Sigmoid colon (tissue), 7 donors: ENCODE measurements at places on chromosomes 1 and 21. TPM values are rescaled to one million over a fixed set of nuclear protein-coding genes. Genes with fewer than 3 reads are reported as not detected.

SLC2A5 gene
- total RNA-seq: 6.1 TPM

DNA sequence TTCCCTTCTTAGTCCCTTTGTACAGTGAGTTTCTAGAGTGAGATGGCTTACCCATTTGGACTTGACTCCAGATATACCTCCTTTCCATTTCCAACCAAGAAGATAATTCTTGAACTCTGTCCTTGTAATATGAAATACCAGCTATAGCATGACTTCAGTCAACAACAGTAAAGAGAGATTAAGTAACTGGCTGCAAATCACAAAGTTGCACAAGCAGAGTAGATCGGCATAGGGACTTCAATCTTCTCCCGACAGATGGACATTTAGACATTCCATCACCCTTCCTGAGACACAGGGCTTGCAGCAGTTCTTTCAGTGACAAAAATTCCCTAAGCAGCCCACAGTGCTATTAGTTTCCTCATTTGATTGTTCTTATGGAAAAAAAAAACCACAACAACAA is 44.6 kb downstream of the JAK1 start:
- no peak overlapping the region for H3K4me3 ChIP-seq
- H3K4me1 ChIP-seq: peaks cover 60% of the 10 kb centered on the region
- DNase-seq: no peak
- H3K36me3 ChIP-seq: no peaks in the 10 kb centered on the region

DNA sequence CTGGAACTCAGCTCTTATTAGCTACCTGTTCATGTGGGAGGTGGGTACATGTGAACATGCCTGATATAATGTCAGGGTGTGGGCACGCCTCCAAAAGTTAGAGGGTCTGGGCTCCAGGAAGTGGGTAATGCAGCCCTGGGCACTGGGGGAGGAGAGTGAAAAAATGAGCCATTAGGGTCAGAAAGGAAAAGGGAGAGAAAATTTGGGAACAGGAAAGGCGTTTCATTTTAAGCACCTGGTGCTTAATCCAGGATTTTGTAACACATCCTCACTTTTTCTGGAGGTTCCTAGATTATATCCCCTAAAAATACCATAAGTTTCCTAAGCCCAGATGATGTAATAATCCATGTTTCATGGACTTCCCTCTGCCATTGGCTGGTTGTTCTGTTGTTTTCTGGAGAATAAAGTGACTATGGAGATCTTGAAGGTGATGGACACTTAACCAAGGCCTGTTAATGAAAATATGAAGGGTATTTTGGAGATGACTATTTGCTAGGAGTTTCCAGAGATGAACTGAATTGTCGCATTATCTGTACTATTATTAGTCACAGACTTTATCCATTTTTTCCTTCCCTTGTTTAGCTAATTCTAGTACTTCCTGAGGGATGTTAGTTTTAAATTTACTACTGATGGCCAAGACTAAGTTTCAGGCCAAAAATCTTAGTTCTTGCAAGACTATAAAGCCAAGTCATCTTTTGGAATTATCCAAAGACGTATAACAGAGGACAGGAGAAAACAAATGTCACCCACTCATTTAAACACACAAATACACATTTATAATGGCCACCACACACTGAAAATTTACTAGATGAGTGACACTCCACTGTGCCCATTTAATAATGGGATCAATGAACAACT is 24.4 kb upstream of the TARBP1 start:
- no peaks in the 10 kb centered on the region for H3K36me3 ChIP-seq
- no peak overlapping the region for H3K4me3 ChIP-seq
- DNase-seq: no peak
- peaks cover 27% of the 10 kb centered on the region for H3K4me1 ChIP-seq
- H3K27me3 ChIP-seq: no peaks in the 10 kb centered on the region

OR2T4 gene
- total RNA-seq: not detected

GRCh38 chr1:169529068-169529642 is 43.4 kb upstream of the SLC19A2 start:
- H3K4me1 ChIP-seq: no peaks in the 10 kb centered on the region
- no peaks in the 10 kb centered on the region for H3K27me3 ChIP-seq
- H3K27ac ChIP-seq: no peak overlapping the region
- DNase-seq: no peak
- no peak overlapping the region for H3K4me3 ChIP-seq
- no peaks in the 10 kb centered on the region for H3K36me3 ChIP-seq

TRIM67 gene
- total RNA-seq: 0.36 TPM

DCST2 gene
- not detected for total RNA-seq

DNA sequence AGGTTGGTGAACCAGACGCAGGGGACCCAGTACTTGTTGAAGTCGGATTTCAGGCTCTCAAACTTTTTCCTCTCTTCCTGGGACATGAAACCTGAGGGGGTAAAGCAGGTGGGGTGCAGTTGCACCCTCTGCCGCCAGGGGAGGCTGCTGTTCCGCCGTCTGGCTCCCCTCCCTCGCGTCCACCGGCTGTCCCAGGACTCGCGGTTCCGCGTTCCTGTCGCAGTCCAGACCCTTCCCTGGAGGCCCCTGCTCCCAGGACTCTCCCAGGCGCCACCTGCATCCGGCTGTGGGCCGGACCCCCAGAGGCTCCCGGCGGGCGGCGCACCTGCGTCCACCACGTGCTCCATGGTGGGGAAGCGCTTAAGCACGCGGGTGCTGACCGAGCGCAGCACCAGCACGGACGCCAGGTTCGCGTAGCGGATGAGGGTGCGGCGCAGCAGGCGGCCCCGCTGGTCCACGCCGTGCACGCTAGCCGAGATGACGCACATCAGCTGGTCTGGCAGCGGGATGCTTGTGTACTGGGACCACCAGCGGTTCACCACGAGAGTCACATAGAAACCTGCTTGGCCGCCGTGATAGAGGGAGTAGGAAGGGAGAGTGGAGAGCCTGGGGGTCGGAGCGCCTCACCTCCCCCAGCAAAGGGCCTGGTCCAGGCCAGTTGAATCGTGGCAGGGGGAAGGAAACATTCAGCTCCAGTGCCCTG is 1.7 kb downstream of the BEST4 start:
- peak; percentile 87 for DNase-seq
- H3K36me3 ChIP-seq: no peaks in the 10 kb centered on the region
- peak overlapping the region; percentile 46 for H3K4me3 ChIP-seq
- peak overlapping the region; percentile 59 for H3K27ac ChIP-seq

ENTREP3 gene
- total RNA-seq: 11.8 TPM

DNA sequence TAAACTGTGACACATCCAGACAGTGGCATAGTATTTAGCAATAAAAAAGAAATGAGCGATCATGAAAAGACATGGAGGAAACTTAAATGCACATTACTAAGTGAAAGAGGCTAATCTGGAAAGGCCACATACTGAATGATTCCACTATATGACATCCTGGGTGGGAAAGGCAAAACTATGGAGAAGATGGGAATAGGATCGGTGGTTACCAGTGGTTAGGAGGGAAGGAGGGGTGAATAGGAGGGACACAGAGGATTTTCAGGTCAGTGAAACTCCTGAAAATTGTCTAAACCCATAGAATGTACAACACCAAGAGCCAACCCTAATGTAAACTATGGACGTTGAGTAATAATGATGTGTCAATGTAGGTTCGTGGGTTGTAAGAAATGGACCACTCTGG is 13.8 kb downstream of the AGT start:
- no peak overlapping the region for H3K4me3 ChIP-seq
- no peak overlapping the region for H3K27ac ChIP-seq
- no peak for DNase-seq
- no peaks in the 10 kb centered on the region for H3K36me3 ChIP-seq

ABCG1 gene
- 6.0 TPM for total RNA-seq

GRCh38 chr1:24893431-24893830 is 36.6 kb downstream of the RUNX3 start:
- no peak overlapping the region for H3K4me3 ChIP-seq
- no peaks in the 10 kb centered on the region for H3K4me1 ChIP-seq
- no peak overlapping the region for H3K27ac ChIP-seq
- DNase-seq: peak; percentile 22
- H3K27me3 ChIP-seq: no peaks in the 10 kb centered on the region

LEMD1 gene
- not detected for total RNA-seq

DNA sequence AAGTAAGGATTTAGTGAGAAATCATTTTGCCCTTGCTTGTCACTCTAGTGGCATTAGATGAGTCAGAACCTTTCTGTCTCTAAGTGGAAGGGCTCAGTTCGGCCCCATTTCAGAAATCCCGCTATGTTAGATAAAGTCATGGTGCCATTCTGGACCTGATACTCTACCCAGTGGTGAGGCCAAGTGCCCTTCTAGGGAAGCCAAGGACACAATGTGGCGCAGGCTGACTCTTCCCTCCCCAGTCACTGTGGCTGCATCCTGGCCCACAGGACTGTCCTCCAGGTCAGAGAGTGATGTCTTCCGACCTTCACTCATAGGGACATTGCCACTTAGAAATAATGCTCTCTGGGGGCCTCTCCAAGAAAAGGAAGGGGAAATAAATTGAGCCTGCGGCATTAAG is 48.3 kb upstream of the MTR start:
- H3K4me3 ChIP-seq: no peak overlapping the region
- H3K4me1 ChIP-seq: no peaks in the 10 kb centered on the region
- no peaks in the 10 kb centered on the region for H3K36me3 ChIP-seq
- no peak overlapping the region for H3K27ac ChIP-seq
- DNase-seq: no peak

DNA sequence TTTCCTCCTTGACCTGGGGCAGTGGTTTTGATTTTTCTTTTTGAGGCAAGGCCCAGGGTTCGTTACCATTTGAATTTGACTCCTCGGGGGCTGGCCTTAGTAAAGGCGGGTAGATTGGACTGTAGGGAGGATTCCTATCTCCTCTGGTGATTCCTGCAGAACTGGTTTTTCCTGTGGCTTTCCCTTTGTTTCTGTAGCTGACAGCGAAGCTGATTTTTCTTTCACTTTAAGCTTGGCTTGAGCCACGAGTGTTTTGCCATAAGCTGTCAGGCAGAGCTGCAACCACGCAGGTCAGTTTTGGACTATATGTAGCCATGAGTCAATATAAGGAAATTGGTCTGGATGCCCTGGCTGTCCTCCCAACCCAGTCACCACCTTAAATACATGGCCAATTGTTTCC is 28.7 kb upstream of the KCNJ15 start:
- no peak for DNase-seq
- no peak overlapping the region for H3K4me3 ChIP-seq
- no peak overlapping the region for H3K27ac ChIP-seq
- H3K27me3 ChIP-seq: no peaks in the 10 kb centered on the region

DNA sequence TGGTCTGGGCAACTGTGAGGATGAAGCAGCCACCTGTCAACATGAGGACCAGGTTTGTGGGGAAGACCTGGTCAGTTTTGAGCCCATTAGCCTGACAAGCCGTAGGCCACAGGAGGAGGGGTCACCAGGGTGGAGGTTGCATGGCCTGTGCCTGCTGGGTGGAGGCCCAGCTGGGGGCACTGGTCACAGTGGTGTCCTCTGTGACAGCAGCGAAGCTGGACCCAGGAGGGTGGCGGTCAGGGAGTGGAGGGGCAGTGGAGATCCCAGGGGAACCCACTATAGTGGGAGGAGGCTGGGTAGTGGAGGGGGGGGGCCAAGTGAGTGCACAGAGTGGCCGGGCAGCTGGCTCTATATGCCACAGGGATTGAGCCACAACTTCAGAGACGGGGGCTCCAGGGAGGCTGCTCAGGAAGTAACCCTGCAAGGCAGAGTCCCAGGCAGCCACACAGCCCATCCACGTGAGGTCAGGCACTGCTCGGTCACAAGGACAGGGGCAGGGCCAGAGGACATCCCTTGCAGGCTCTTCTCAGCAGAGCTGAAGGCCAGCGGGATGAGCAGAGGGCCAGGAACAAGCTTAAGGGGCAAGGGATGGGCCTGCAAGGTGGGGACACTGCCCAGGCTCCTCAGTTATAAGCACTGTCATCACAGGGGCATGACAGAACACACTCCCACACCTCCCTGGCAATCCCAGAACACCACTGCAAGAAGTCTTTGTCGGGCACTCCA is 2.3 kb upstream of the C1orf35 start:
- H3K4me1 ChIP-seq: peaks cover 46% of the 10 kb centered on the region
- H3K27me3 ChIP-seq: no peaks in the 10 kb centered on the region
- no peak for DNase-seq

DNA sequence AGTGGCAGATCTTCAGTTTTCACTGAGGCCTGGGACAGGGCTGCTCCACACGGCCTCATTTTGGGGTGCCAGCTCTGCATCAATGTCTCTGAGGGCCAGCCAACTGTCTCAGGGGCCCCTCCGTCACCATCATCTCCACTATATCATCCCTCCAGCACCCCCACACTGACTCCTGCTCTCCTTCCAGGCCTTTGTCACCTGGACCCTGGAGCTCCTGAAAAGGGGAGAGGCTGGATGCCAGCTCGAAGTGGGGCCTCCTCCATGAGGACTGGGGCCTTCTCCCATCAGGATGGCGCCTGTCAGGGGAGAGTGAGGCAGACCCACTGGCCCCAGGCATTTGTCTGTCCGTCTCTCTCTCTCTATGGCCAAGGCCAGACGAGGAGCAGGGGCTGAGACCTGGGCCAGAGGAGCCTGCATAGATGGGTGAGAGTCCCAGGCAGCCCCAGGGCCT is 44.7 kb upstream of the LRP8 start:
- H3K4me1 ChIP-seq: no peaks in the 10 kb centered on the region
- no peak overlapping the region for H3K4me3 ChIP-seq
- H3K27ac ChIP-seq: no peak overlapping the region
- no peak for DNase-seq
- H3K36me3 ChIP-seq: no peaks in the 10 kb centered on the region

RBM15 gene
- 25.0 TPM for total RNA-seq

DNA sequence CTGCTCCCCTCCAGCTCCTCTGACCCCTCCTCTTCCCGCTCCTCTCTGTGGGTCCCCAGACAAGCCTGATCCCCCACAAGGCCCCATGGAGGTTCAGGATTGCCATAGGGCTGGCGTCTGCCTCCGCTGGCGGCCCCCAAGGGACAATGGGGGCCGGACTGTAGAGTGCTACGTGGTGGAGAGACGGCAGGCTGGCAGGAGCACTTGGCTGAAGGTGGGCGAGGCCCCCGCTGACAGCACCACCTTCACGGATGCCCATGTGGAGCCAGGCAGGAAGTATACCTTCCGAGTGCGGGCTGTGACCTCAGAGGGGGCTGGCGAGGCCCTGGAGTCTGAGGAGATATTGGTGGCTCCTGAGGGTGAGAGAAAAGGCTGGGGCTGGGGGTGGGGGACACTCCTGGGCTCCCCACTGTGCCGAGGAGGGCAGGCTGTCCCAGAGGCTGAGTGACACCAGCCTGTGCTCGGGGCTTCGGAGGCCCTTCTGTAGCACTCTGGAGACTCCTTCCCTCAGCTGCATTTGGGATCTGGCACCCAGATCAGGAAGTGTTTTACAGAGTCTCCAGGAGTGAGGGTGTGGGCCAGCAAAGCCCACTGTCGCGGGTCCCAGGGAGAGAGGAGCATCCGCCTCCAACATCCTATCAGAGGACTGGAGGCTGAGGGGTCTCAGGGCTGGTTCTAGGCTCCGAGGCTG is 25.9 kb downstream of the IGFN1 start:
- no peaks in the 10 kb centered on the region for H3K36me3 ChIP-seq
- no peak overlapping the region for H3K27ac ChIP-seq

- peak overlapping the region; percentile 22 for H3K27ac ChIP-seq
- DNase-seq: peak; percentile 92
- H3K4me1 ChIP-seq: no peaks in the 10 kb centered on the region
- H3K27me3 ChIP-seq: no peaks in the 10 kb centered on the region
- no peak overlapping the region for H3K4me3 ChIP-seq
Measured at GRCh38 chr1:160085686-160086455, 4.5 kb downstream of the KCNJ9 start.

- H3K36me3 ChIP-seq: no peaks in the 10 kb centered on the region
- no peaks in the 10 kb centered on the region for H3K27me3 ChIP-seq
Measured at GRCh38 chr1:155187456-155187891, 13.8 kb downstream of the TRIM46 start.

MAGOH gene
- total RNA-seq: 22.4 TPM

- H3K4me3 ChIP-seq: no peak overlapping the region
- H3K36me3 ChIP-seq: no peaks in the 10 kb centered on the region
- H3K27me3 ChIP-seq: no peaks in the 10 kb centered on the region
- H3K4me1 ChIP-seq: peaks cover 19% of the 10 kb centered on the region
- no peak for DNase-seq
Measured at GRCh38 chr1:20198296-20198695, 12.0 kb upstream of the PLA2G2C start.
